ENCODE measurements at places on chromosomes 12 and 14. TPM values are rescaled to one million over a fixed set of nuclear protein-coding genes. Genes with fewer than 3 reads are reported as not detected.

Gene KLRK1
- total RNA-seq, result not detected

Gene NTF3
- total RNA-seq, result not detected

Gene TCP11L2
- 2.6 TPM for total RNA-seq

Gene TSHR
- total RNA-seq, result not detected

Gene HOXC5
- total RNA-seq, result 0.53 TPM
